Stimulated activated CD8-positive, alpha-beta memory T cell treated with anti-CD3 and anti-CD28 coated beads, Interleukin-4, amount 100 ng/mL, for 48 hours (primary cell): ENCODE measurements at places on chromosomes 1 and 21.

DNA sequence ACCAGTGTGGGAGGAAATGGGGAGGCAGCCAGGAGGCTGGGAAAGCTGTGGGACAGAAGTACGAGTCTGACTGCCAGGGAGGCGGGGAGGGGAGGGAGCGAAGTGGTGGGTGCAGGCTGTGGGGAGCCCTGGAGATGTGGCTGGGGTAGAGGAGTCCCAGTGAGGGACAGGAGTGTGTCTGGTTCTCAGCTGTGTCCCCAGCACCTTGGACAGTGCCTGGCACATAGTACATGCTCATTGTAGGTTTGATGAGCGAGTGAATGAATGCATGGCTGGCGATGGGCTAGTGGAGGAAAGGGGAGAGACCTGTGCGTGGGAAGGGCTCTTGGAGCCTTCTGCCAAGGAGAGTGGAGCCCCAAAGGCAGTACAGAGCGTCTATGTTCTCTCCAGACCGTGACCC is 104.1 kb downstream of the SIK1 start:
- no peak for DNase-seq

DNA sequence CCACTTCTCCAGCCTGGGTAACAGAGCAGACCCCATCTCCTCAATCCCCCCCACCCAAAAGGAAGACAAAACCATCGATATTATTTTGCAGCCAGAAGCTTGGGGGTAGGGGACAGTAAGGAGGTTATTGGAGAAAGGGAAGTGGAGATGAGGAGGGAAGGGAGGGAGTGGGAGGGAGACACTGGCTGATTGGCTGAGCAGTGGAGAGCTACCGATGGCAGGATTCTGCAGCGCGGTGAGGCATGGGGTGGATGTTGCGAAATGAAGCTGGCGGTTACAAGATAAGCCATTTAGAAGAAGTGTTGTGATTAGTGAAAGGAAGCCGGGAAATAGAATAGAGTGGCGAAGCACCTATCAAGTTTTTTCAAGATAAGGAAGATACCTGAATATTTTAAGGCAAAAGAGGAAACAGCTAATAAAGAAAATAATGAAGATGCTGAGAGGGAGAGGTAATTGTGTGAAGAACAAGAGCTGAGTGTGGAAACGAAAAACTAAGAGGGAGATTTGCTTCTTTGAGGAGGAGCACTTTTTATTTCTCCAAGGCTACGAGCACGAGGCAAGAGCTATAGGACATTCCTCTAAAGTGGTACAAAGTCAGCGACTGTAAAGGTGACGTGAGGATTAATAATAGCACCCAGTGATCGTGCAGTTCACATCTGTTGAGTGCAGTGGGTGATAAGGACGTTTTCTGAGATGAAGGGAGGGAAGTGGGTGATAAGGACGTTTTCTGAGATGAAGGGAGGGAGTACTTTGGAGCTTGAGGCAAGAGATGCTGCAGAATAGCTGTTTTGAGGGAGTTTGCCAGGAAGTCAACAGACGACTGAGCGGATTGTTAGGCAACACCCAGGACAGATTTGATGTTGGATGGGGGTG is 103.2 kb upstream of the KIF26B start:
- peak; percentile 45 for DNase-seq

- DNase-seq: no peak
Observed at GRCh38 chr1:206537141-206537540, 29.8 kb downstream of the RASSF5 start.

DNA sequence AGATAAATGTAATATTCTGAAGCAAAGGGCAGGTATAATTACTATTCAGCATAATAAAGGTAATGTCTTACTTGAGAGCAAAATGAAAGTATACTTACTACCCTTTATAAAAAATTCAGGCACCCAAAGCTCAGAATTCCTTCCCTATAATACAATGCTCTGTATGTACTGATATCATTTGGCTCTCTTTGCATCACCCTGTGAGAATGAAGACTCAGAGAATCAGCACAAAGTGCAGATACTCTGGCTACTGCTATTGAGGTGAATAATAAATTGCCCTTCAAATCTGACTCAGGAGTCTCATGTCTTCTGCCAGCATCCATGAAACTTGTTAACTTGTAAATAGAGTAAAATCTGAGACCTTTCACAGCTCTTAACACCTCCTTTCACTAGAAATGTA is 108.5 kb upstream of the KCTD3 start:
- DNase-seq: no peak

GRCh38 chr1:21217812-21218596 is 41.3 kb upstream of the EIF4G3 start:
- DNase-seq: peak; percentile 76

DNA sequence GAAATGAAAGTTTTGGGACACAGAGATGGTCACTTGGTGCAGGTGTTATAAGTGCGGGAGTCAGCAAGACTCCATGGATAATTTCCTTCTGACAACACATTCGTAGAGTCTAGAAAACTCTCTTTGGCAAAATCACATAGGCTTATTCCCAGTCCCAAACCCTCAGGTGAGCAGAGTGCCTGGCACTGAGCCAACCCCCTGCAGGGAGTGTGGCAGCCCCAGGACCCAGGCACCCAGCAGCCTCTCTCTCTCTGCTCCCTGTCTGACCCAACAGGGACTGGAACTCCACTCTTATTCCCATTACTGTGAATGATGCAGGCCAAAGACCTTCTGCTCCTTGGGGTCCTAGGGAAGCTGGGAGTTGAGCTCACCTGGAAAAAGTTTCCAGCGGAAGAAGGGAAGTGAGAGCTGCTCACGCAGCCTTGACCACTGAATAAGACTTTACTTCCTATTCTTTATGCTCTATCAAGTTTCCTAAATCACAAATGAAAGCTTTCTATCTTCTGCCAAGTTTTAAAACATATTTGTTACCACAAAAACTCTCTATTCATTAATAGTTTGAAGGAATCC is 132.6 kb upstream of the ETV3 start:
- DNase-seq: no peak

- DNase-seq: no peak
Observed at GRCh38 chr1:222824641-222825040, 9.8 kb downstream of the DISP1 start.

- DNase-seq: no peak
Observed at GRCh38 chr1:220708936-220709801, 19.0 kb downstream of the C1orf115 start.

DNA sequence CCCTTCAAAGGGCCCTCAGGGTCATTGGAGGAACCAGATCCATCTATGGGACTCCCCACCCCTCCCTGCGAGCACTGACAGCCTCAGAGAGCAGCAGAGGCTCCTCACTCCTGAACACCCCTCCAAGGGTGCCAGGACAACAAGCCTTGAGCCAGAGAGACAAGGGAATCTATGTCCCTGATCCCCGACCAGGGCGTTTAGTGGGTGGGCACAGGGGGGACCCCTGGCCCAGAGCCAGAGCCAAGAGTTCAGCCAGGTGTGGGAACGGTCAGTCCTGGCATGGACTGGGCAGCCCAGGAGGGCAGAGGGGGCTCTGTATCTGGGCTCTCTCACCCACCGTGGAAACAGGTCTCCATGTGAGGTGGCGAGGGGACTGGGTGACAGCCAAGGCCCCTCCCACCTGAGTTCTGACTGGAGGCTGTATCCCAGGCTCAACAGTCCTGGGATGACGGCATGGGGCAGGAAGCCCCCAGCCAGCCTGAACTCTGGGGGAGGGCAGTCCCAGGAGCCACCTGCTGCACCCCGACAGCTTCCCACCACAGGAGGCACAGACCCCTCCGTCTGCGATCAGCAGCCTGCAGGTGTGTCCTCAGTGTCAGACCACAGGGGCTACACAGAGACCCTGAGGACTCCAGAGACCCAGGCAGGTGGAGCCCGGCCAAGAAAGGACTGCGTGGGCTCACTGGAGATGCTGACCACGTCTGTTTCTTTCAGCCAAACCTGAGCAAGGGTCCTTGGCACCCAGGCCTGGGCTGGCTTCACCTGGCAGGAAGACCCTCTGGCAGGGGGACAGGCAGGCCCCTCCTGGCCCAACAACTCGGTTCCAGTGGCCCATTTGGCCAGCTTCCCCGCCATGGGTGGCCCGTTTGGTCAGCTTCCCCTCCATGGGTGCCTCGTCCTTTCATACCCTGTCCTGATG is 11.2 kb upstream of the SRARP start:
- DNase-seq: no peak

DNA sequence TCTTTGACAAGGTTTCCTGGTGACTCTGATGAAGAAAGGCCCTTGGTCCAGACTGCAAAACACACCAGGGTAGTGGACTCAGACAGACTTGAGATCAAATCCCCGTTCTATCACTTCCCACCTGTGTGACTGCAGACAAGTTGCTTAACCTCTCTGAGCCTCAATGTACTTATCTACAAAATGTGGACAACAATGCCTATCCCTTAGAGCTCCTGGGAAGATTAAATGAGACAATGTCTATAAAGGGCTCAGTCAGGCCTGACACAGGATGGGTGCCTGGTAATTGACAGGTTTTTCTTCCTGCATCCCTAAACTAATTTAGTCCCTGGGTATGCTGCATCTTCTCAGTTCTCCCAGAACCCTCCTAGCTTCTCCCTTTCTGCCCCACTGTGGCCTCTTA is 37.9 kb upstream of the ZBTB40 start:
- DNase-seq: no peak

- DNase-seq: no peak
Observed at GRCh38 chr1:66041654-66042053, 249.0 kb downstream of the PDE4B start.

GRCh38 chr1:114025609-114026401 is 46.5 kb downstream of the OLFML3 start:
- DNase-seq: no peak

GRCh38 chr1:179591592-179592580 is at the start of gene TDRD5:
TSS of gene TDRD5 (plus strand) at chr1:179591832. CDS start at chr1:179592616, 784 bp downstream.
- no peak for DNase-seq

DNA sequence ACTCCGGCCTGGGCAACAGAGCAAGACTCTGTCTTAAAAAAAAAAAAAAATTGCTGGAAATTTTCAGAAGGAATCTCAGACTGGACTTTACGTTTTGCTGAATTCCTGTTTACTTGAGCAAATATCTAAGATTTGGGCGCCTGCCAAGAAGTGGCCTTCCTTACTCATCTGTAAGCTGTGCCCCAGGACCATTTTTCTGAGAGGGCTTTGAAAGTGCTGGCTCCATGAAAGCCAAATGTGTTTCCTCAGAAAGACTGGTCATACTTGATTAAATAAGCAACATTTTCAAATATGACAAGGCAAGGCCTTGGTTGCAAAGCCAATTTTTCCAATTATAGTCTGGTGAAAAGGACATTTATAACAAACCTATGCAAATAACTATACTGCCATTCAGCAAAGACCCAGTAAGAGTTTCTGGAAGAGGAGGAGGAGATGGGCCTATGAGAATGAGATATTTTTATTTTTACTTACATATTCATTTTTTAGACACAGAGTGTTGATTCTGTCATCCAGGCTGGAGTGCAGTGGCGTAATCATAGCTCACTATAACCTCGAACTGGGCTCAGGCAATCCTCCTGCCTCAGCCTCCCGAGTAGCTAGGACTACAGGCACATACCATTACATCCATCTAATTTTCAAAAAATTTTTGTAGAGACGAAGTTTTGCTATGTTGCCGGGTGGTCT is 56.3 kb upstream of the HTR1D start:
- no peak for DNase-seq

- DNase-seq: no peak
Observed at GRCh38 chr1:246750752-246751151, 26.5 kb downstream of the SCCPDH start.

GRCh38 chr1:4636644-4637380 is 17.6 kb upstream of the AJAP1 start:
- DNase-seq: no peak

DNA sequence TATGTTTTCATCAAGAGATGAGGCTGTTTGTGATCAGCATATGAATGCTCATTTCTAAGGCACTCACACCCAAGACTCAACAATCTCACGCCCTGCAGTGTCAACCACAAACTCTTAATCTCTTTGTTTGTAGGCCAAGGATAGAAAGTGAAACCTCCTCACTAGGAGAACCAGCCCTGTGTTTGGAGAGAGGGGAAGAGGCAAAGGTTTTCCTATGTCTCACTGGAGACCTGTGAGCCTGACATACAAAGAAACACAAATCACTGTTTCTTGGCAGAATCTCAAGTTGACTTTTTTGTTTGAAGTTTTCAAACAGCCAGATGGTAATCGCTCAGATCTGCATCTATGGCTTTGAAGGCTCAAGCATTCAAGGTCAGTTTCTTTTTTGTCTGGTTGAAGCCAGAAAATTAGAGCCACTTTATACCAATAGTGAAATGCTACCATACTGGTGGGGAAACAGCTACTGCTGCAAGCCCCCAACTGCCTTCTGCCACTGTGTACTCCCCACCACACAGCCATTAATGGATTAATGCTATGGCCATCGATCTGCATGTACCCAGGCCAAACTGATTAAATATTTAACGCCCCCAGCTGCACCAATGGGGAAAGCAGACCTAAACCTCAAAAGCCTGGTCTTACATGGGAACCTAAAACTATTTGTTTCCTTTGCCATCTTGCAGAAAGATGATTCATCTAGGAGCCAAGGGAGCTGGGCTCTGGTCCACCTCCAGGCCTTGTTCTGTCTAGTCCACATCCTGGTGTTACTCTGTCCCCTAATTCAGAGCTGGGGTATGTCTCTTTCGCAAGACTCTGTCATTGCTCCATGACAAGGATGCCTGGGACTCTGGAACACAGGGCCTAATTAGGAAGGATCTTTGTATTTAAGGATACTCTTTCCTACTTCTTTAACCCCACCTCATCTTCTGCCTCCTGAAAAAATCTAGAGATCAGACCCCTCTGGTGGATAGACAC is 16.3 kb downstream of the PDZK1 start:
- DNase-seq: peak; percentile 42

DNA sequence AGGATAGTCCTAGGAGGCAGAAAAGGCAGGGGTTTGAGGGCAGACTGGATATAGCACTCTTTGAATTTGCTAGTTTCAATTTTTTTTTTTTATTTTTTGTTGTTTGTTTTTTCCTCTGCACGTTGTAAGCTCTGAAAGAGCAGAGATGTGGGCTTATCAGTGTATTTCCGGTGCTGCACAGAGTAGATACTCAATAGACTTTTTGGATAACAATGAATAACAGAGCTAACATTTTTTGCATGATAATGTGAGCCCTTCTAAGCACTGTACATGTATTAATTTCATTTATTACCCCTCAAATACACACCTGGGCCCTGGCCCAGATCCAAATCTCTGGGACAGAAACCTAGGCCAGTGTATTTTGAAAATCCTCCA is 17.1 kb upstream of the PARP1 start:
- DNase-seq: no peak

- no peak for DNase-seq
Observed at GRCh38 chr1:13681921-13682320, 18.1 kb upstream of the PRDM2 start.

- no peak for DNase-seq
Observed at GRCh38 chr1:1832820-1833219, 54.5 kb upstream of the NADK start.

DNA sequence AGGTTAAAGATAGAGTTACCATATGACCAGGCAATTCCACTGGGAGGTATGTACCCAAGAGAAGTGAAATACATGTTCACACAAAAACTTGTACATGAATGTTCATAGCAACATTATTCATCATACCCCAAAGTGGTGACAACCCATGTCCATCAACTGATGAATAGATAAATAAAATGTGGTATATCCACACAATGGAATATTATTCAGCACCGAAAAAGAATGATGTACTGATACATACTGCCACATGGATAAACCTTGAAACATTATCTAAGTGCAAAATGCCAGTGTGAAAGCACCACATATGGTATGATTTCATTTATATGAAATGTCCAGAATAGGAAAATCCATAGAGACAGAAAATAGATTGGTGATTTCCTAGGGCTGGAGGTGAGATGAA is 53.4 kb upstream of the PAXBP1 start:
- DNase-seq: no peak
